ENCODE measurements at places on chromosomes 7 and 10.

DNA sequence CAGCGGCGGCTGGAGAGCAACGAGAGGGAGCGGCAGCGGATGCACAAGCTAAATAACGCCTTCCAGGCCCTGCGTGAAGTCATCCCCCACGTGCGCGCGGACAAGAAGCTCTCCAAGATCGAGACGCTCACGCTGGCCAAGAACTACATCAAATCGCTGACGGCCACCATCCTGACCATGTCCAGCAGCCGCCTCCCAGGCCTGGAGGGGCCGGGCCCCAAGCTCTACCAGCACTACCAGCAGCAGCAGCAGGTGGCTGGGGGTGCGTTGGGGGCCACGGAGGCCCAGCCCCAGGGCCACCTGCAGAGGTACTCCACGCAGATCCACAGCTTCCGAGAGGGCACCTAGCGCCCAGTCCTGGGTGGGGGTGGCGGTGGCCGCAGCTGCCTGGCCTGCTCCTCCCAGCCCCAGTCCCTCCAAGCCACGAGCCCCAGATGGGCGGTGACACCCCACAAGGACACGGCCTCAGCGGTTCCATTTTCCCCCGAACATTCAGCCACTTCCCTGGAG is 1.3 kb downstream of the BHLHA15 start:
- DNase-seq, result no peak

DNA sequence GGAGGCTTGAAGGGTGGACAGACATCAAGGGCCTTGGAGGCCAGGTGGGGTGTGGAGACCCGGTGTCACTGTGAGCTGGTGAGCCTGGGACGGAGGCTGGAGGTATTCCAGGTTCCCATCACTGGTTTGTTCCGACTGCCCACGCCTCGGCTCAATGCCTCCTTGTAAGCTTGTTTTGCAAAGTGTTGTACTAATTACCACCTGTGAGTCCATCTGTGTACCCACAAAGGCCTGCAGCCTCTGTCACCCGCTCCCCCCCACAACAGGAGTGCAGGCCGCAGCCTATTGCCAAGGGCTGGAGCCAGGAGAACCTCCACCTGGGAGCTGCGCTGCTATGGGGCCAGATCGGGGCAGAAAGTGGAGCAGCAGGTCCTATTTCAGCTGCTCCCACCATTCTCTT is 521.8 kb upstream of the DPP6 start:
- no peak for DNase-seq

DNA sequence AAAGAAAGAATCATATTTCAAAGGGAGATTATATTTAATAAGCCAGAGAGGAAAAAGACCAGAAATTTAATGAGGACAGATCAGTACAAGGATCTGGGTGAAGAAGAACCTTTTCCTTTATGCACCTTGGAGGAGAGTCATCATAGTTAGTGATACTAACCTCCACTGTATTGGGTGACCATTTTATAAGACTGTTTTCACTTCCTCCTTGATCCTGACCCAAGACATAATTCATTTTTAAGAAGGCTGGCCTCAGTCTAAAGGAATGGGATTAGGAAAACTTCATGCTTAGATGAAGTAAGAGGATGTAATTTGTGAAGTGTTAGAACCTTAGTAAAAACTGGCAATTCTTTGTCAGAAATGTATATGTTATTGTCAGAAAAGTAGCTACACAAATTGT is 68.6 kb downstream of the ADAM22 start:
- peak; percentile 1 for DNase-seq

DNA sequence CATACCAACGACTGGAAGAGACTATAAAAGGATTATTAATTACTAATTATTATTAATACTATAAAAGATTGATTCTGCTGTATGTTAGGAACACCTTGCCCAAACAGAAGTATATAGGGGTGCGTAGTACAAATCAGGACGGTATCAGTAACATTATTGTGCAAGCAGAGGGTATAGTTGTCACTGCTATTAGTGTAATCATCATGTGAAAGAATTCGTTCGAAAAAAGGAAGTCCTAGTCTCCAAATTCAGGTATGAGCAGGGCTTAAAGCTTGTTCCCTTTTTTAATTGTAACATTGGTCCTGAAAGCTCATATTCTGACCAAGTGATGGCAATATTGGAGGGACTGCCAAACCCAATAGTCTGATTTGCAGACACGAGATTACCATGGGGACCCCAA is 81.8 kb downstream of the THSD7A start:
- no peak for DNase-seq

DNA sequence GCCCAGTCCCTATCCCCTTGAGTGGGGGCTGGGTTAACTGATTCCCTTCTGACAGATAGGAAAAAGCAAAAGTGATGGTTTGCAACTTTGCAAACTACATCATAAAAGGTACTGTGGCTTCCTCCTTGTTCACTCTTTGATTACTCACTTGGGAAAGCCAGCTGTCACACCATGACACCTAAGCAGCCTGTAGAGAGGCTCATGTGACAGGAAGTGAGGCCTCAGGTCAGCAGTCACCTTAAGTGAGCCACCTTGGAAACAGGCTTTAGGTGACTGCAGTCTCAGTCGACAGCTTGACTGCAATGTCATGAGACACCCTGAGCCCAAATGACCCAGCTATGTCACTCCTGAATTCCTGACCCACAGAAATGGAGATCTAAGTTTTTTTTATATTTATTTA is 4.3 kb upstream of the CHCHD2 start:
- no peak for DNase-seq

Measured in fibroblast of skin of right quadriceps (primary cell).